ENCODE measurements at places on chromosomes 1 and 21.
A peak's percentile ranks its signal among the peaks of the same experiment; 100 is the strongest.

DNA sequence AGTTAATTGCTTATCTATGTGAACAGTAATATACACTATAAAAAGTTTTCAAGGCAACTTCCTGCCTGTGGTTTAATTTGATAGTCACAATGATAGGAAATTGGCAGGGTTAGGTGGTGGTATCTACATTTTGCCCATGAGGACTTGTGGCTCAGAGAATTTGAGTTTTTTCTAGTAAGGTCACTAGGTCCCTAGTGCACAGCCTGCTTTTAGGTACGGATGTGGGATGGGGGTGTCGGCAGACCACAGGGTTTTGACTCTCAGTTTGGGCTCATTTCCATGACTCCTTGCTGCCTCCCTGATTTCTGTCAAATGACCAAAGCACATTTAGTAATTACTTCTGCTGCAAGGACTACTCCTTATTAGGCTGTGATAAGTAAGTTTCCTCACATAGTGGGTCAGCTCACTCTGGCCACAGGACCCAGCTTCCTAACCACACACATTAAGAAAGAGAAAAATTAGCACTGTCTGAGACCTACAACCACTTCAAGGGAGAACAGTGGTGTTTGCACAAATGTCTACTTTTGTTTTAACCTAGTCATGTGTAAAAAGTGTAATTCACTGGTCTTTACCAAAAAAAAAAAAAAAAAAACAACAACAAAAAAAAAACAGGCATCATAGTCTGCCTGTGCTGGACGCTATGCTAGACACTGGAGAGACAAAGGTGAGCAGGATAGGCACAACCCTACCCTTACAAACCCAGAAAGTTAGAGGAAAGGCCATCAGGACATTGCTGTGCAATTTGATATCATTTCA, 43.7 kb downstream of the MRPL39 start:
- no peak for DNase-seq

DNA sequence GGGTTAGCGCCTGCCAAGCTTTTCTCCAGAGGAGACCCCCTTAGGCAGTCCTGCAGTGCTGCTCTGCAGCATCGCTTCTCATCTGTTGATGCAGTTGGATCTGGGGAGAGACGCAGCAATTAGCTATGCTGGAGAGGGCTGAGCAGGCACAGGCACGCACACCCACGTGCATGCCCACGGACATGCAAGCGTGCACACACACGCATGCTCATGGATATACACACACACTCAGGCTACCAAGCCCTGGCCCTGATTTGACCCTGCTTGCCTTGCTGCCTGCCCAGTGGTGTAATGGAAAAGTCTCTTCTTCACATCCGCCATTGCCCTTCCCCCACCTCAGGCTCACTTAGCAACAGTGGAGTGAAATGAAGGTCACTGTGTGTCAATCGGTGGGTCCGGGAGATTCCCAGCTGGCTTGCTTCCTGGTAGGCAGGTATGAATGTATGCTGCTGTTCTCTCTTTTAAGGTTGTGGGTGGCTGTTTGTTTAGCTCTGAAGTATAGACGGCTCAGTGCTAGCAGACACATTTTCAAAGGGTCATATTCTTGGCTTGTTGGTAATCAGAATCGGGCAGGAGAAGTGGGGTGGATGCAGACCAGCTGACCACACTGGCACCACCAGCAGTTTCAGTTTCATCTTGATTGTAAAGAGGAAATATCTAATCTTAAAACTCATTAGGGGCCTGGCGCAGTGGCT, 9.5 kb downstream of the ATP1B1 start:
- DNase-seq: peak; percentile 56

DNA sequence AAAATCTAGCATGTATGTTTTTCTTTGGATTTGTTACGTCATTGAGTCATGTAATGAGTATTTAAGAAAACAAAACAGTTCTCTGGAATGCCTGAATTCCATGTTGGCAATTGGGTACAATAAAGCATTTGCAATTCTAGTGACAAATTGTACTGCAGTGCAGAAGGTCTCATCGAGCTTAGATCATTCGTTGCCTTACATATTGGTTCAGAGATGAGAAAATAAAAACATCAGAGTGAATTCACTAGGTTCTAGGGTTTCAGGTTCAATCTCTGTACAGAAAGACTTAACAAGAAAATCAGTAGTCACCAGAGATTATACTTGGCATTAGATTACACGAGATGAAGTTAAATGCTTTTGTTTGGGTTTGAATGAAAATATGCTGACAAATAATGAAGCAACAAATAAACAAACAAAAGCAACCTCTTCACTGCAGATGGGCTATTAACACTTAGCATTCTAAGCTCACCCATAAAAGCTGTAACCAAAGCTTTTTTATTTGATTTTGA, 124.7 kb downstream of the RYR2 start:
- no peak for DNase-seq

DNA sequence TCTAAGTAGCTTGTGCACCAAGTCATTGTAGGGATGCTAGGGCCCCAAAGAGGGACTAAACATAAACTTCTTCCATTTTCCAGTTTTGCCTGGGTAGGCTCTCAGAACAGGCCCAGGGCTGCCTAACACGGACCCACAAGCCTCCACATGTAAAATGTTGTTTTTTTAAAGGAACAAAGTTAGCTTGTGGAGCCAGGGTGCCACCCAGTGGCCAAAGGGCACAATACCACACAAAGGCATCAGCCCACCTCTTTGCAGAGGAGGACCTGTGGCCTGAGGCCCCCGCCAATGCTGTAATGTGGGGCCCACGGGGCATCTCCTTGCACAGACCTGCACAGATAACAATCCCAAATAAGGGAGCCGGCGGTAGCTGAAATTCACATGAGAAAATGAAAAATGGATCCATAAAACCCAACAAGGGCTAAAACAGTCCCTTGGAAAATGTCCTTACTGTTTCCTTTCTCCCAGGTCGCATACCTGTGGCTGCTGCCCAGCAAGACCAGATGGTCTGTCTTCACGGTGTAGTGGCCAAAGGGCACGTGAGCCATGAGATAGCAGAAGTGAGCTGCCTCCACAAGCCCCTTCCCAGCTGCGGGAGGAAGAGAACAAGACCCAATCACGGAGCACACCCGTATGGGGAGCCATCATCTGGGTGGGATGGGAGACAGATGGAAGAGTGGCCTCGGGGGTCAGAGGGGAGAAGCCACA, 23.8 kb downstream of the SEC16B start:
- DNase-seq: peak; percentile 37

DNA sequence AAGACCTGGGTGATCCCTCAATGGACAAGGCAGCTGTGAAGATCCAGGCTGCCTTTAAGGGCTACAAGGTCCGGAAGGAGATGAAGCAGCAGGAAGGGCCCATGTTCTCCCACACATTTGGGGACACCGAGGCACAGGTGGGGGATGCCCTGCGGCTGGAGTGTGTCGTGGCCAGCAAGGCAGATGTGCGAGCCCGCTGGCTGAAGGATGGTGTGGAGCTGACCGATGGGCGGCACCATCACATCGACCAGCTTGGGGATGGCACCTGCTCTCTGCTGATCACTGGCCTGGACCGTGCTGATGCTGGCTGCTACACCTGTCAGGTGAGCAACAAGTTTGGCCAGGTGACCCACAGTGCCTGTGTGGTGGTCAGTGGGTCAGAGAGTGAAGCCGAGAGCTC, 85.2 kb downstream of the TRIM11 start:
- no peak for DNase-seq

GRCh38 chr1:221076391-221076811, 197.2 kb downstream of the HLX start:
- no peak for DNase-seq

DNA sequence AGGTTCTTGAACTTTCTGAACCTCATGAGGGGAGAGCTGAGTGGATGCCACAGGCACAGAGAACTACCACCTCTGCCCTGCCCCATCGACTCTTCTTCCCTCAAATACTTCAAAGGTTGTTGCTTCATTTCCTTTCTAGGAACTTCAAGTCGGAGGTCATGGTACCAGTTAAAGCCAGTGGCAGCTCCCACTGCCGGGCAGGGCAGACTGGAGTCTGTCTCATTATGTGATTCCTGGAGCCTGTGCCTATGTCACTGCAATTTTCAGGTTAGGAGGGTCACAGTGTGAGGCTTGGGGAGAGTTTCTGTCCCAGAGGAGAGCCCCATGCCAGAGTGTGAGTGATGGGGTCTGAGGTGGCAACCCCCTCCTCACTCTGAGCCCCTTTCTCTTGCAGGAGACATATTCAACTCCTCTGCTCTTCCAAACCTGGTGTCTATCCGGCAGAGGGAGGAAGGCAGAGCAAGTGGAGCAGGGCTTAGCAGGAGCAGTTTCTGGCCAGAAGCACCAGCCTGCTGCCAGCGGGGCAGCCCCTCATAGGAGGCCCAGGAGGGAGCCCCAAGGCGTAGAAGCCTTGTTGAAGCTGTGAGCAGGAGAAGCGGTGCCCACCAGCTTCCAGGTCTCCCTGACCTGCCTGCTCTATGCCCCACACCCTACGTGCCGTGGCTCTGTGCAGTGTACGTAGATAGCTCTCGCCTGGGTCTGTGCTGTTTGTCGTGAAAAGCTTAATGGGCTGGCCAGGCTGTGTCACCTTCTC, 29.3 kb downstream of the CAMK1G start:
- DNase-seq: no peak

GRCh38 chr1:94031154-94031553, 89.8 kb downstream of the ABCA4 start:
- DNase-seq: no peak

GRCh38 chr1:28642056-28642846, 616 bp downstream of the TAF12 start:
- DNase-seq: no peak

GRCh38 chr1:77040826-77041225, 173.5 kb downstream of the ST6GALNAC5 start:
- DNase-seq: no peak

DNA sequence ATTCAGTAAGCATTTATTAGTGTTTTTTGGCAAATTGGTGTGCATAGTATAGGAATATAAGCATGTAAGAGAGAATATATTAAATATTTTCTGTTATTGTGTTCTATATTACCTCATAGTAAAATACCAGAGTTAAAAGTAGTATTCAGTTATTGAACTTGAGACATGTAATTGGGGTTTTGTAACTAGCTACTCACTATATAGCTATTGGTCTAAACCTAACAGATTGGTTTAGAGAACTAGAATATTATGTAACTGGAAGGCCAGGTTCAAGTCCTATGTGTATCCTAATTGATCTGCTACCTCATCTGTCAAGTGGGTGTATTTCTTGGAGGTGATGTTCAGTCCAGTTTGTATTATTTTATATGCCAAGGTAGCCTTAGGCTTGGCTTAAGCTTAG, 26.3 kb downstream of the CLIC4 start:
- no peak for DNase-seq

DNA sequence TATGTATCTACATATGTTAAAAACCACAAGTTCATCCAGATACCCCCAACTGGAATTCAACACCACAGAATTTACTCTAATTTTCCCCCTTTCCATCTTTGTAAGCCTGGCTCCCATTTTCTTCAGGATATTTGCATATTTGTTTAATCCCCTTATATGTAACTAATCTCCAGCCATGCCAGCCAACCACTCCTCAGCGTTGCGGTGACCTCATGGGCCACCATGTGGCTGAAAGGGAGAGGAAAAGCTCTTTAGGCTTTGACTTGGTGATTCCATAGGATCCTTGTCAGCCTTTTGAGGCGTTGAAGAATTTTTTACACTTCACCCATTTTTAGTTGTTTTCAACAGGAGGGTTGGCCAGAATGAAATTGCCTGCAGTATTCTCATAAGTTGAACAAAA, 10.0 kb downstream of the CLDN19 start:
- no peak for DNase-seq

DNA sequence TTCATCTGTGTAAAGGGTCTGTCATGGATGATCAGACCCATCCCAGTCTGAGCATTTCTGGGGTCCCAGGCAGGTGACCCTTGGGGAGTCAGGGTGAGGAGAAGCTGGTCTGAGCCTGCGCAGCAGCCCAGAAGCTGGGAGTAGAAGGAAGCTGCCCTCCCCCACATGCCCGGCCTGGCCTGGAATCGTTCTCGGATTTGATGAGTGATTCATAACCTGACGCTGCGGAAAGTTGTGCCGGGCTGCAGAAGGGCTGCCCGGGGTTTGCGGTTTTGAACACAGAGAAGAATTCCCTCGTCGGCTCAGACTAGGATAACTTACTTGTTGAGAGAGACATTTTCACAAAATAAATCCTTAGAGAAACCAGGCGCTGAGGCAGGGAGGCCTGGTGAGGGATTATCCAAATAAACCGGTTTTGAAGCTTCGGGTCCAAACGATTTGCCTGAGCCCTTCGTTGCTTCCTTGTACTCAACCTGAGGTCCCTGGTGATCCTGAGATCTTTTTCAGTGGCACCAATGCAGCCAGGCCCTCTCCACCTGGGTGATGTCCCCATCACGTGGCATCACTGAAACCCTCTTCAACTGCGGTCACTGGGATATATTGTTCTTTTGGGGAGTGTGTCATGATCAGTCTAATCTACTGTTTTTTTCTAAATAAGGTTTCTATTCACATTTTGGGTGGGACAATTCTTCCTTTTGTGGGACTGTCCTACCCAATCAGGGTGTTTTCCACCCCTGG, 29.2 kb downstream of the EPHB2 start:
- peak; percentile 96 for DNase-seq

DNA sequence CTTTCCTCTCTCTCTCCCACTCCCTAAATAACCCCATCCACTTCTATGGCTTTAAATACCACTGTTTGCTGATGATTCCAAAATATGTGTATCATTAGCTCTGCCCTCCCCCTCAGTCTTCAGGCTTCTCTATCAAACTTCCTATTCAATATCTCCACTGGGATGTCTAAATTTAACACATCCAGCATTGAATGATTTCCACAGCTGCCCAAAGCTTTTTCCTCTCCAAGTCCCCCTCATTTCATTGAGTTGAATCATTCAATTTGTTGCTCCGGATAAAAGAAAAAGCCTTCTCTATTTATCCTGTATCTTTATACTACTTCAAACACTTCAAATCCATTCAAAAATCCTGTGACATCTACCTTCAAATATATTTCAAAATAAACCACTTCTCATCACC, 225.0 kb downstream of the SEC16B start:
- no peak for DNase-seq

DNA sequence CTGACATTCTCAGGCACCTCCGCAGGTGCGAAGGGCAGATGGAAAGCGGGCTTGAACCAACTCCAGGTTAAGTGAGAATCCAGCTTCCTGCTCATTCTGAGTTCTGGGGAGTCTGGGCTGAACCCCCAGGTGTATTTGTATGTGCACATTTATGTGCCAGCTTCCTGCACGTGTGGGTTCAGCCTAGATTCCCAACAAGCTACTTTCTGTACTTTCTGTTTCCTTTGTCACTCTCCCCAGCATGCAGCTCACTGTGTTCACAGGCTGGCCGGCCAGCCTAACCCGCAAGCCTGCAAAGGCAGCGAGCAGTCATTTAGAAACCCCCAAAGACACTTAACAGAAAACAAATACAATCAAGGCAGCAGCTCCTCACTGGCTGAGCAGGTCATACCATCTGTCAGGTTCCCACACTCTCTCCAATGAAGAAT, 1.3 kb upstream of the IL19 start:
- DNase-seq: no peak

Measured in kidney glomerular epithelial cell (primary cell).